SK-N-SH (cell line): ENCODE measurements at places on chromosomes 3 and 15. TPM values are rescaled to one million over a fixed set of nuclear protein-coding genes. Genes with fewer than 3 reads are reported as not detected.

- DNase-seq, result no peak
Measured at GRCh38 chr3:2921452-2921851, 188.7 kb downstream of the IL5RA start.

DNA sequence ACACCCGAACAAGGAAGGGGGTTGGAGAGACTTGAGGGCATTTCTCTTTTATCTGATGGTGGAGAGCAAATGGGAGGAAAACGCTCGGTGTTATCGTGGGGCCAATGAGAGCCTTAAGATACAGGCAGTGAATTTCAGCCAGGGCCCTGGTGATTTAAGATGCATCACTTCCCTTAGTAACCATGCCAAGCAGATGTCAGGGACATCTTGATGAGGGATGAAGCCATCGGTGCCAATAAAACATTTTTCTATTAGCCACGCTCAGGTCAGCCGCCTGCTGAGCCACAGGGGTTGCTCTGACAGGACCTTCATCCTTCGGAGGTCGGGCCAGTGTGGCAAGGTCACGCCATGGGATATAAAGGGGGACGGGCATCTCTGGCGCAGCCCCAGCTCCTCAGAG is 10.6 kb downstream of the IQSEC1 start:
- no peak for DNase-seq

GRCh38 chr15:97661796-97662195 is 298.7 kb upstream of the ARRDC4 start:
- DNase-seq, result no peak

DNA sequence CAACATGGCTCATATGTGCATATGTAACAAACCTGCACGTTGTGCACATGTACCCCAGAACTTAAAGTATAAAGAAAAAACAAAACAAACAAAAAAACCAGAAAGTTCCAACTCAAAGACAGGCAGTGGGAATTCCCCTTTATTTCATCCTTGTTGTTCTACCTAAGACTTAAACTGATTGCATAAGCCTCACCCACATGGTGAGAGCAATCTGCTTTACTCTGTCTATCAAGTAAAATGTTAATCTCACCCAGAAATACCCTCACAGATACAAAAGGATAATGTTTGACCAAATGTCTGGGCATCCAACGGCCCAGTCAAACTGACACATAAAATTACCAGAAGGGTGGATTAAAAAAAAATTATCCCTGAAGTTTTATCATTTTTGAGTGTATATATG is 190.9 kb upstream of the PLSCR5 start:
- no peak for DNase-seq

GRCh38 chr15:59657635-59658125 is 365 bp upstream of the GTF2A2 start:
- no peak for DNase-seq

GRCh38 chr3:78726545-78726944 is 1041.3 kb downstream of the ROBO1 start:
- DNase-seq, result no peak

DNA sequence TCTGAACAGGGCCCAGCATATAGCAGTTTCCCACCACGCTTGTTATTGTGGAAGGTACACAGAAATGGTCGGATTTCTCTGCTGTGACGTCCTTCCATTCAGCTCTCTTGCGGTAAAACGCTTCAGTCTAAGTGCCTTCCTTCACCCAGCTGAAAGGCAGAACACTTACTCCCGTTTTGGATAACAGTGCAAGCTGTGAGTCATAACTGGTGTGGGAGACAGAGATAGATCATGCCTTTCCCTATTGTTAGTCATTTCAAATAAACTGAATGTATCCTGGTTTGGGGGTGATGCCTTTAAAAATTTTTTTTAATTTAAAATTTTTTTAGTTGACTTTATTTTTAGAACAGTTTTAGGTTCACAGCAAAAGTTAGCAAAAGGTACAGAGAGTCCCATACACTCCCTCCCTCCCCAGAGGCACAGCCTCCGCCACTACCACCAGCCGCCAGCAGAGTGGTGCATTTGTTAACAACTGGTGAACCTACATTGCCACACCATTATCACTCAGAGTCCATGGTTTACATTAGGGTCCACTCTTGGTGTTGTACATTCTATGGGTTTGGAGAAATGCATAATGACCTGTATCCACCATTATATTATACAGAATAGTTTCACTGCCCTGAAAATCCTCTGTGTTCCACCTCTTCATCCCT is 94.9 kb upstream of the NSMCE3 start:
- DNase-seq, result no peak

- peak; percentile 78 for DNase-seq
Measured at GRCh38 chr15:26772154-26773066, at the start of gene GABRB3. Gene GABRB3, minus strand, starts transcription at chr15:26773066.

DNA sequence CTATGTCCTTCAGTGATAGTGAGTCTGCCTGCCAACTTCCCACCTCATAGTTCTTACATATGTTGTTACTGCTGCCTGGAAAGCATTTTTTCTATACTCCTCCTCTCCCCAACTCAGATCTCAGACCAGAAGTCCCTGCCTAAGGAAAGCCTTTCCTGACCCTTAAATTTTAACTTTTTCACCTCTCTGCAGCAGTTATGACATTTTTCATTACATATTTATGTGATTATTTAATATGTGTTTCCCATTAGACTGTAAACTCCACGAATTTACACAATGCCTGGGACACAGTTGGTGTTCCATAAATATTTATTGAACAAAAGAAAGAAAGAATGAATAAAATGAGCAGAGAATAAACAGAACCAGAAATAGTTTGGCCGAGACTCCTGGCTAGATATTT is 125.5 kb downstream of the MITF start:
- DNase-seq, result no peak

GRCh38 chr3:39108200-39108710 is 775 bp downstream of the TTC21A start:
- no peak for DNase-seq

GRCh38 chr15:80574590-80574989 is 120.5 kb upstream of the ABHD17C start:
- DNase-seq, result no peak

DNA sequence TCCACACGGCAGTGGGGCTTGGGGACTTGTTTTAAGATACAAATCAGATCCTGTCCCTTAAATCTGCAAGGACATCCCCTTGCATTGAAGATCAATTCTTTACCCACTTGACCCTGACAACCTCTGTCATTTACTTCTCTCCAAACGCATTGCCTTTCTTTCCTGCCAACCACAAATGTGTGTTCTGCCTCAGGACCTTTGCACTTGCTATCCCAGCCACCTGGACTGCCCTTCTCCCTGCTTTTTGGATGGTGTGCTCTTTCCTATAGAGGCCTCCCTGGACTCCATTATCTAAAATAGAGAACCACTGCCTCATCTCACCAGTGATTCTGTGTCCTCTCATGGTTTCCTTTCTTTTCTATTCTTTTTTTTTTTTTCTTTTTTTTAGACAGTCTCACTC is 1.5 kb upstream of the RPL29 start:
- DNase-seq, result no peak

GRCh38 chr15:42165106-42165505 is 8.7 kb upstream of the PLA2G4F start:
- DNase-seq, result no peak

GRCh38 chr15:46946953-46947352 is 770.4 kb upstream of the SEMA6D start:
- DNase-seq, result no peak

GRCh38 chr3:179149406-179149867 is 1.3 kb downstream of the PIK3CA start:
- DNase-seq, result no peak

- DNase-seq, result no peak
Measured at GRCh38 chr3:141996437-141996836, 120.0 kb downstream of the ATP1B3 start.

DNA sequence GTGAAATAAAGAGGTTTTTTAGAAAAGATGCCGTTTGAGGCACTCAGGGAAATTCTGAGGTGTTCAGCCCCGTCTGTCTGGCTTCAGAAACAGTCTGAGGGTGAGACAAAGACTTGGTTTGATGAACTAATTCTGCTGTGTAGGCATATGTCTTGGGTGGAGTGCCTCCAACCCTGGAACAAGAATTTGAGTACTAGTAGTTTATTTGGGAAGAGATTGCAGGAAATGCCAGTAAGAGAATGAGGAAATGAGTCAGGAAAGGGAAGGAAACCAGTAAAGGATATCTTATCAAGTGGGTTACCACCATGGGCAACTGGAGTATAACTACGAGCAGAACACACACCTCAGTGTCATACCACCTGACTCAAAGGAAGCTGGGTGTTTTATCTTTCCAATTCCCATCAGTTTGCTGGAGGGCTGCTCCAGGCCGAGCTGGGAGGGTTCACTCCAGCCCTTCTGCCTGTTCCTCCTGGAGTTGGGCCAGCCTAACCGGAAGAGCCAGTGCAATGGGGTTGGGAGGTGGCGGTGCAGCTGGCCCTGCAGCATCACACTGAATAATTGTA is 75.3 kb downstream of the TGFBR2 start:
- peak; percentile 44 for DNase-seq

- peak; percentile 7 for DNase-seq
Measured at GRCh38 chr15:68314563-68314962, 37.0 kb downstream of the FEM1B start.

- no peak for DNase-seq
Measured at GRCh38 chr3:190210608-190211007, 89.9 kb upstream of the P3H2 start.

- no peak for DNase-seq
Measured at GRCh38 chr3:43018246-43018645, 39.1 kb downstream of the GASK1A start.

GRCh38 chr15:51780636-51781035 is 29.2 kb downstream of the TMOD2 start:
- no peak for DNase-seq

DNA sequence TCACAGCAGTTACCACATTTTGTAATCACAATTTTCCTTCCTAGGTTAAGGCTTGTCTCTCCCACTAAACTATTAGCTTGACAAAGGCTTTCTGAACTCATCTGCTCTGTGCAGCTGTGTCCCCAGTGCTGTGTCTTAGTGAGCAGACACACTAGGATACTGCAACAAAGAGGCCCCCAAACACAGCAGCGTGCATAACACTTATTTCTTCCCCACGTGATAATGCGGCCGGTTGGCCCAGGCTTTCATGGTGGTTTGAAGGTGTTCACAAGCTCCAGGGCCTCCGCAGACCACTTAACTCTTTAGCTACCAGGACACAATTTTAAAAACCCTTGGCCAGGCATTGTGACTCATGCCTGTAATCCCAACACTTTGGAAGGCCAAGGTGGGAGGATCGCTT is 2.2 kb upstream of the HDAC11 start:
- no peak for DNase-seq

GRCh38 chr3:178671791-178672190 is 135.6 kb downstream of the KCNMB2 start:
- DNase-seq, result no peak

DNA sequence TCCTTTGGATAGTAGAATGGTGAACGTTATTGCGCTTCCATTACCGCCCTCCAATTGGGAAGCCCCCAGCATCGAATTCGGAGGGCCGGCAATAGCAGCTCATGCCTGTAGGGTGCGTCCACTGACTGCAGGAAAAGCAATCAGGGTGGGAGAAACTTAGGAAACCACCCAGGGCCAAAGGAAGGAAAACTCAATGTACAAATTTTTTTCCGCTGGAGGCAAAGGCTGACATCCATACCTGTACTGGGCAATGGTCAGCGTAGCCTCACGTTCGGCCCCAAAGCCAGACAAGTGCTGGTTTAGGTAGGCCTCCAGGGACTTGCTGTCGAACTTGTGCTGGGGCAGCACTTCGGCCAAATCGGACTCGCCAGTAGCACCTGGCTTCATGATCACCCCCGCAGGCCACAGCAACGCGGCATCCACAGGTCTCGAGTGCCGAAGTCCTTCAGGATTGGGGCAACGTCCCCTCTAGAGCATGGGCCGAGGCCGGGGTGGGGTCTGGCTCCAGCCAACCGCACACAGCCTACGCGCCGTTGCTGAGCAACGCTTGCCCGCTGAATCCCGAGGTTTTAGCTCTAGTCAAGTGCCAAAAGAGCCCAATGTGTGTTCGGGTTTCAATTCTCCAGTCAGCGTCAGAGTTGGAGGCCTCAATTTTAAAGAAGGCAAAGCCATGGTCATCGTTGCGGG is at the start of gene ACAD11:
TSS of gene ACAD11 (minus strand) at position 445 of the 687 bp plus-strand sequence. CDS start at position 387, 58 bp downstream.
- DNase-seq, result peak; percentile 80

DNA sequence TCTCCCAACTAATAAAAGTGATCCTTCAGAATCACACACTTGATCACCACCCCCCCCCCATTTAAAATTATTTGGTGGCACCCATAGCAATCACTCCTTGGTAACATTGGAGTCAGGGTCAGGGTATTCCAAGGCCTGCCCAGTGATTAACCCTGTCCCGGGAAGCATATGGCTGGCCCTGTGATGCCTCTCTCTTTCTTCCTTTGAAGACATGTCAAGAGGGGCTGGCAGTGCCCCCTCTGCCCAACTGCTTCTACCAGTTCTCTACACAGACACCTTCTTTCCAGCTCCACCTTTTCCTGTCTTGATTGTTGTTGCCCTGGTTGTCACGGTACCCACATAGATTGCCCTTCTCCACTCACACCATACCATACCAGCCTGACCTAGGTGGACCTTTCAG is 30.9 kb upstream of the MANF start:
- no peak for DNase-seq

GRCh38 chr15:86103825-86104224 is 24.2 kb downstream of the AGBL1 start:
- no peak for DNase-seq

DNA sequence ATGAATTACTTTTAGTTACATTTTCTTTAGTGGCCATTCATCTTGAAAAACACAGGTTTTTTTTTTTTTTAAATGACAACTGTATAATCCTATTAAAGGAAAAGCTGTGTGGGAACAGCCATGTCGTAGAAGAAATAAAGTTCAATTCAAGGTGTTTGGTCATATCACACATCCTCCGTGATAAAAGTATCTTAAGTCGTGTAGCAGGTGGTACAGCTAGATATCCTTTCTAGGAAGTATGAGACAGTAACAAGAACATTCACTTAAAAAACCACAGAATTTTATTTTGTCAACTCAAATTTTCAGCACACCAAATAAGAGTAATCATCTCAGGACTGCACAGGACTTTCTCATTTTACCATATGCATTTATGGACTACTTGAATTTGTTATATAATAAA is 16.1 kb downstream of the ZDHHC23 start:
- DNase-seq, result no peak

GRCh38 chr15:50940506-50940905 is 32.0 kb downstream of the AP4E1 start:
- DNase-seq, result no peak

- no peak for DNase-seq
Measured at GRCh38 chr15:87954793-87955192, 301.7 kb downstream of the NTRK3 start.

GRCh38 chr3:64408770-64409169 is 183.5 kb upstream of the PRICKLE2 start:
- no peak for DNase-seq

GRCh38 chr3:184237211-184237610 is 7.8 kb downstream of the VWA5B2 start:
- DNase-seq, result peak; percentile 36

C3orf85 gene
- not detected in 2 replicates for polyA plus RNA-seq

GOLGA6L9 gene
- 7.3 and 7.4 TPM in 2 replicates for polyA plus RNA-seq

ZNF502 gene
- polyA plus RNA-seq, result 2.1 and 3.2 TPM in 2 replicates

TM4SF1 gene
- 209 and 257 TPM in 2 replicates for polyA plus RNA-seq

ISLR2 gene
- 0.56 and 0.58 TPM in 2 replicates for polyA plus RNA-seq

IGF2BP2 gene
- 5.4 and 5.9 TPM in 2 replicates for polyA plus RNA-seq

GOLGA6L7 gene
- not detected in 2 replicates for polyA plus RNA-seq

PAQR9 gene
- 0.10 and 0.16 TPM in 2 replicates for polyA plus RNA-seq

PLSCR2 gene
- not detected in 2 replicates for polyA plus RNA-seq

SORD gene
- 35.1 and 40.8 TPM in 2 replicates for polyA plus RNA-seq

SLC22A14 gene
- polyA plus RNA-seq, result 0.10 and 0.16 TPM in 2 replicates

C3orf49 gene
- polyA plus RNA-seq, result not detected in 2 replicates

ZNF385D gene
- polyA plus RNA-seq, result 1.3 and 1.8 TPM in 2 replicates

FRMD5 gene
- 24.8 and 26.7 TPM in 2 replicates for polyA plus RNA-seq

RNU5B-1 gene
- not detected in 2 replicates for polyA plus RNA-seq

P2RY1 gene
- not detected in 2 replicates for polyA plus RNA-seq

HGD gene
- polyA plus RNA-seq, result not detected in 2 replicates
